ENCODE measurements at places on chromosomes 3 and 15.

- DNase-seq = no peak
Observed at GRCh38 chr3:17129556-17129955, 244.8 kb downstream of the PLCL2 start.

DNA sequence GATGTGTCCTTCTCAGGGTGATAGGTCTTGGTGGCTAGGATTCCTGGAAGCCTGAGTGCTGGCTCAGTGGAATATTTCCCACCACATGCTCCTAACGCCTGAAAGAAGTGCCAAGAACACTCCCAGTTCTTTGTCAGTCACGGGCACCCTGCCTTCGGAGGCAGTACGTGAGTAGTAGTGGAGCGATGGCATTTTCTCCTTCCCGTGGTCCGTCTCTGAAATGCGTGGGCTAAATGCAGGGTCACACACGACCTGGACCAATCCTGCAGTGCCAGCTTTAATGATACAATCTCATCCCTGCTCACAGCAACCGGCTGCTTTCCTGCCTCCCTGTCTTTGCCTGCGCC, 14.5 kb downstream of the H1-8 start:
- no peak for DNase-seq

GRCh38 chr3:113736548-113737089, 9.4 kb downstream of the NAA50 start:
- DNase-seq = no peak

GRCh38 chr15:44668921-44669320, 5.5 kb upstream of the SPG11 start:
- no peak for DNase-seq

DNA sequence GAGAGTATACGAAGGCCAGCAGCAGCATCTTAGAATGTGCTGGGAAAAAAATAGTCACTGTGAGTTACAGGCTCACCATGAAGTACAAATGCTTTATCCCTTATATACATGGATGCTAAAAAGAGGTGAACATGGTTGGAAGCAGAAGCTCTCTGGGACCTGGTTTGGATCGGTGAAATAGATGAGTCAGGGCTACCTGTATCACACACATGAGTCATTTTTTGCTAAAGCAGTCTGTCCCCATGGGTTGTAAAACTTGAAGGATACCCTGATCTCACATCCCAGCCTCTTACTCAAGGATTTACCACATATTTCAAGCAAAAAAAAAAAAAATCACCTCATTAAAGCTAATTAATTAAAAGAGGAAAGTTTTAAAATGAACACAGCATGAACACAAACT, 6.9 kb upstream of the SERPINI2 start:
- DNase-seq = no peak

- DNase-seq = no peak
Observed at GRCh38 chr3:154060238-154061000, 60.8 kb upstream of the ARHGEF26 start.

- DNase-seq = no peak
Observed at GRCh38 chr3:139235192-139235591, 108.6 kb upstream of the MRPS22 start.

DNA sequence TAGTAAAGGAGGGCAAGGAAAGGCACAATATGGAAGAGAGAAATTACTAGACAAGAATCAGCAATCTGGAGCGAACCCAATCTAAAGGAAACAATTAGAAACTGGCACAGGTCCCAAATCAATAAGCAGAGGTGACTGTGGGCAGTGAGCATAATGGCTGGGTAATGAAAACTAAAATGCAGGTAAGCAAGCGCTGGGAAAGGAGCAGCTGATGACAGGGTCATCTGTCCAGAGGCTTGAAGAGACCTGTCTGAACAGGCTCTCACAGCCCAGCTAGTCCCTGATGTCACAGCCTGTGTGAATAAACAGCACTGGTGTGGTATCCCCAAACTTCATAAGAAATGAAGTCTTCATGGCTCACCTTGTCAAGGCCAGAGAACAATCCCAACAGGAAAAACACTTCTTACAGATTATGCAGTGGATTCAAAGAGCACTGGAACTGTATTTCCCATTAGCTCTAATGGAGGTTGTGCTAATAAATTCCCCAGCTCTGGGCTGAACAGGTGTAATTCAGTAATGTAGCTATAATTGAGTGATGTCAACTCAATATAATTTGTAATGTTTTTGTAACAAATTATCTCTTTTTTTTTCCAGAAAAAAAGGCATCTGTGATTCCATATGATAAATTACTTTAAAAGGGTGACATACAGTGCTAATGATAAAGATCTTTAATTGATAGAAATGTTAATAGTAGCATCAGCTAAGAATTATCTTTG, 197.3 kb downstream of the FHIT start:
- no peak for DNase-seq

- no peak for DNase-seq
Observed at GRCh38 chr3:27221264-27221932, 147.8 kb downstream of the NEK10 start.

DNA sequence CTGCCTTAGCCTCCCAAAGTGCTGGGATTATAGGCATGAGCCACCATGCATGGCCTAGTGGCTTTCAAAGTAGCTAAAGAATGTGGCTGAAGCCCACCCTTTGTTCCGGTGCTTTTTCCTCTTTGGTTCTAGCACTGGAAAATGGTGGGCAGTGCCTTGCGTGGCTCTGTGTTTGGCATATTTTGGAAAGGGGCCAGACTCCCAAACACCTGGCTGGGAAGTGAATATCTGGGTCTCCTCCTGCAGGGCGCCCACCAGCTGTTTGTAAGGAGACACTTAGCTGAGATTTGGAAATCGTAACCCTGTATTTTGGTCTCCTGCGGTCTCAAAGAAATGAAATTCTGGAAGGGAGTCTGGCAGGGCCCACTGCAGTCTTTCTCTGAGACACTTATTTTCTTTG, 336.4 kb downstream of the IL20RB start:
- no peak for DNase-seq

GRCh38 chr15:78315686-78316282, 16.4 kb upstream of the SKIC8 start:
- DNase-seq = no peak

- DNase-seq = no peak
Observed at GRCh38 chr3:150038830-150039229, 68.1 kb upstream of the PFN2 start.

DNA sequence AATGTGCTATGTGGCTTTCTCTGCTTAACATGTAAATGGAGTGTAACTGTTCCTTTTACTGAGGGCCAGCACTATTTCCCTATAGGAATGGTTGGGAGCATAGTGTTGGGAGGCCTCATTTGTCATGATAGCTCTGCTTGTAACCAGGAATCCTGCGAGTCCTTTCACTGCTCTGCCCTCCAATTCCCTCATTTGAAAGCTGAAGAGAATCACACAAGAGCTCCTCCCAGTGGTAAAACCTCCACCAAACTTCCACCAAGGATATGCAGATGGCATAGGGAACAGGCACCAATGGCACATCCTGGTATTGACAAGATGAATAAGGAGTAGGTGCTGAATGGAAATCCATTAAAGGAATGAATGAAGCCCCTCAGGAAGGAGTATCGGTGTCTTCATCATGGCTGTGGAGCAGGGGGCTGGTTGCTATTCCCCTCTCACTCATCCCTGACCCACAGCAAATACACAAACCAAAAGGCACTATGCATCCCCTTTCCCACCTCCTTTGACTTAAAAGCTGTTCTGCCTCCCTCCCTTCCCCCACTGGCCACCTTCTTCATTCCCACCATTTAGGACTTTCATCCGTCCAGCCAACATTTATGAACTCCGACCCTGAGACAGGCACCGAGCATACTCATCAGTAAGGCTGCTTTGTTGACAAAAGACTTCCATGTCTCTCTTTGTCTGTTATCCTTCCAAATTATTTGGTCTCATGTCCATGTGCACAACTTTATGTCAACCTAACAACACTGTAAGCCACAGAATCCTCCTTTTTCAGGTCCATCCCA, 560.8 kb downstream of the FOXP1 start:
- DNase-seq = no peak

DNA sequence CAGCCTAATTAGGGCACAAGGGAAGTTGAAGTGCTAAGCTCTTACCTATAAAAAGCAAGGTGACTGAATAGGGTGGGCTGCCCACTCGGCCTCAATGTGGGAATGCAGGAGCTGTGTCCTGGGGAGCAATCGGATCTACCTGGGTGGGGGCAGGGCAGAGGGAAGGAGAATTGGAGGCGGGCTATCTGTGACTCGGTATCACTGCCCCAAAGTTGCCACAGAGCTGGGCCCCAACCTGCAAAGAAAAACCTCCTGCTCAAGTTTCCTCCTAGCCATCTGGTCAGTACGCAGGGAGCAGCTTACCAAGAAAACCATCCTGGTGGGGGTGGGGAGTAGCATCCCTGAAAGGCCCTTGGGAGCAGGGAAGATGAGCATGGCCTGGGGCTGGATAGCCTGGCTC, 10.7 kb downstream of the CIB2 start:
- no peak for DNase-seq
